Anterior cingulate cortex (tissue), 58 donors: ENCODE measurements at places on chromosomes 6 and 20.

- DNase-seq, result no peak
Observed at GRCh38 chr6:36933102-36933501, 21.4 kb upstream of the PI16 start.

- DNase-seq, result no peak
Observed at GRCh38 chr20:57022306-57022705, 244.1 kb downstream of the BMP7 start.

GRCh38 chr6:18897350-18897749 lies 510.2 kb downstream of the RNF144B start:
- no peak for DNase-seq

DNA sequence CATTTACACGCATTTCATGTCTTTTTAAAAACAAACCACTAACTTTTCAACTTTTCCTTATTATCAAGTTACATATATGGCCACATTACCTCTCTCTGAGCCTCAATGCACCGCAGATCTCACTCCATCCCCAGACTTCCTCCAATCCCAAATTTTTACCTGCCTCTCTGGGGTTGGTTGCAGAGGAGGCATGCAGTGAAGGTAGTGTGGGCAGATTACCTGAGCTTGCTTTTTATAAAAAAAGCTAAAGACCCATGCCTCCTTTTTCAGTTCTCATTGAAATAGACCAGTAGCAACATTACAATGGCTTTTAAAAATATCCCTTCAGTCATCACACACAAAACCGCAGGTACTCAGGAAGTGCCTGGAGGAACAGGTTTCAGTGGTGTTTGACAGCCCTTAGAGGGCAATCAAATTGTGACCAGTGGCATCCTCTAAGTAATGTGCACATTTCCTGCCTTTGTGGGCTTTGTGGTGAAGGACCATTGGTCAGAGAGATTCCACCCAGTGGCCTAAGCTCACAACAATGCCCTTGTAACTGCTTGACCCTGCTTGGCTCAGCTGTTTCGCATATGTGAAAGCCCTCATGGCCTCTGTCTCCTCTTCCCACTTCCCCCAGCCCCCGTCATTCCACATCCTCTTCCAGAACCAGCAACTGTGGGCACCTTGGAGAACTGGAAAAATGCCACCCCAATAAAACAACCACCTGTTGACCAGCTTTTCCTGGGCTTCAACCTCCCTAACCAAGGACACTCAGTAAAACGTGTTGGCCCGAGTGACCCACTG lies 30.2 kb upstream of the IL17A start:
- DNase-seq, result no peak

DNA sequence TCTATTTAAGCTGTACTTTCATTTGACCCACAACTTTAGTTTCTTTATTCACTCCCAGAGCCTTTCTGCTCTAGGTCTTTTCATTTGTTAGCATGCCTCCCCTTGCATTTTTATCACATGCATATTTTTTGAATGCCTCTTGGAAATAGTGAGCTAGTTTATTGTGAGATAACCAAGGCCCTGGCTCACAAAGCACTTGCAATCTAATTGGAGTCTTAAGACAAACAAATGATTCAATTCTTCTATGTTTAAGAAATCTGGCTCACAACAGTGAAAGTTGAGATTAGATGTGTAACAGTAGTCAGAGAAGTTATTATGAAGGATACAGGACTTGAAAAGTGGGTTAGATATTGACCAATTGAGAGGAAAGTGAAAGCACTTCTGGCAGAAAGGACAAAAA lies 173.4 kb downstream of the MOXD1 start:
- no peak for DNase-seq

GRCh38 chr6:35919085-35919826 lies 1.6 kb downstream of the SRPK1 start:
- no peak for DNase-seq

DNA sequence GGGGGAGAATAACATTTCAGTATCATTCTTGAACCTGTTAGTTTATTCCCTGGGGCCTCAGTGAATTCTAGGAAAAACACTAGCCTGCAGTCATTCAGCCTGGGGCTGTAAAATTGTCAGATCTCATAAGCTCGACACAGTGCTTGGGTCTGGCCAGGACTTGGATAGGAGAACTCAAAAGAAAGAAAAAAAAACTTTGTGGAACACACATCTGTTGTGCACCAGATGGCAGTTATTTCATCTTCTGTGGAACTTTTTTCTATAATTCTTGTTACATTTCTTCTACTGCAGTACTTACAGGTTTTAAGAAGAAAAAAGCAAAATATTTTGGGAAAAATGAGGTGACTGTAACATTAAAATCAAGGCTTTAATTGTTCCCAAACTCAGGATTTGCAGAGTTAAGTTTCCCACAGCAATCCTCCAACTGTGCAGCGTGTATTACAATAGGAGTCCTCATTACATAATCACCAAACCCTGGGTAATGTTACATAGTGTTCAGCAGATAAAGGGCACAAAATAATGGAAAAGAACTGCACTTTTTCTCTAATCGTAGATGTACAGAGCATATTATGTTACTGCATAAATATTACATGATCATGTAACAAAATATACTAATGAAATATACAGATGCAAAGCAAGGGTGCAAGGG lies 531.1 kb upstream of the CITED2 start:
- DNase-seq, result no peak

GRCh38 chr6:121593011-121593641 lies 157.7 kb downstream of the GJA1 start:
- DNase-seq, result peak; percentile 6

- no peak for DNase-seq
Observed at GRCh38 chr6:33907227-33907626, 103.4 kb upstream of the MLN start.

- no peak for DNase-seq
Observed at GRCh38 chr6:14066782-14067406, 50.7 kb upstream of the CD83 start.

DNA sequence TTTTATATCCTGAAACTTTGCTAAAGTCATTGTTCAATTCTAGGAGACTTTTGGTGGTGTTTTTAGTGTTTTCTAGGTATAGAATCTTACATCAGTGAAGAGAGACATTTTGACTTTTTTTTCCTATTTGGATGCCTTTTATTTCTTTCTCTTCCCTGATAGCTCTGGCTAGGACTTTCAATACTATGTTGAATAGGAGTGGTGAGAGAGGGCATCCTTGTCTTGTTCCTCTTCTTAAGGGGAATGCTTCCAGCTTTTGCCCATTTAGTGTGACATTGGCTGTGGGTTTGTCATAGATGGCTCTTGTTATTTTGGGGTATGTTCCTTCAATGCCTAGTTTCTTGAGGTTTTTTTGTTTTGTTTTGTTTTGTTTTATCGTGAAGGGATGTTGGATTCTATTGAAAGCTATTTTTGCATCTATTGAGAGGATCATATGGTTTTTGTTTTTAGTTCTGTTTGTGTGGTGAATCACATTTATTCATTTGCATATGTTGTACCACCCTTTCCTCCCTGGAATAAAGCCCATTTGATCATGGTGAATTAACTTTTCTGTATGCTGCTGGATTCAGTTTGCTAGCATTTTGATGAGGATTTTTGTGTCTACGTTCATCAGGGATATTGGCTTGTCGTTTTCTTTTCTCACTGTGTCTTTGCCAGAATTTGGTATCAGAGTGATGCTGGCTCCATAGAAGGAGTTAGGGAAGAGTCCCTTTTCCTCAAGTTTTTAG lies 540.1 kb upstream of the FLRT3 start:
- DNase-seq, result no peak

GRCh38 chr20:11496380-11496779 lies 421.3 kb upstream of the BTBD3 start:
- DNase-seq, result no peak

DNA sequence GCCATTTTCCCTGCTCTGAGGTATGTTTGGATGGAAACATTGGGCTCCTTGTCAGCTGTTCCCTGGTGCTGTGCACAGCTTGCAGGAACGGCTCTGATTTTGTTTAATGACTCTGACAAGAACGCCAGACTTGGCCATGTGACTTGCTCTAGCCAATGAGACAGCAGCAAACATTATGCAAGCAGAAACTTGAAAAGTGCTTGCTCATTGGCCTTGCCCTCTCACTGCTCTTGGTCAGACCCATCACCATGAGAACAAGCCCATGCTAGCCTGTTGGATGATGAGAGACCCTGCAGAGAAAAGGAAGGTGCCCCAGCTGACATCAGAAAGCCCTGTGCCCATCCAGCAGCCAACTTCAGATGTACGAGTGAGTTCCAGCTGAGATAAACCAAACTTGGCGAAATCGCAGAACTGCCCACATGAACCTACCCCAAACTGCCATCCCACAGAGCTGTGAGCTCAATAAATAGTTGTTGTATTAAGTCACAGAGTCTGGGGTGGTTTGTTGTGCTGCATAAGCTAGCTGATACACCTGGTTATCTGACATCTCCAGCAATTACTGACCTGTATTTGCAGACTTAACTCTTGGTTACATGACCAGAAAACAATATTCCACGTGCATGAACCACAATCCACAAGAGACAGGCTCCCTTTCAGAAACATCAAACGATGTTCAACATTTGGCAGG lies 96.9 kb downstream of the JPH2 start:
- DNase-seq, result no peak

DNA sequence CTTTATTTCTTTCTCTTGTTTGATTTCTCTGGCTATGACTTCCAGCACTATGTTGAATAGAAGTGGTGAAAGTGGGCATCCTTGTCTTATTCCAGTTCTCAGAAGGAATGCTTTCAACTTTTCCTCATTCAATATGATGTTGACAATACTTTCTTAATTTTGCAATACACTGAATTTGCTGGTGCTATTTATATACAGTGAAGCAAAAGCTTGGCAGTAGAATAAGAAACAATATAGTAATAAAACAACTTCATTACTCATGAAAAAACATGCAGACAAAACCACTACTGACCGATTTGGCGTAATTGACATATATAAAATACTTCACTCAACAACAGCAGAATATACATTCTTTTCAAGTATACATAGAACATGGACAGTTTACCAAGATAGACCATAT lies 96.4 kb downstream of the CFAP61 start:
- DNase-seq, result no peak

DNA sequence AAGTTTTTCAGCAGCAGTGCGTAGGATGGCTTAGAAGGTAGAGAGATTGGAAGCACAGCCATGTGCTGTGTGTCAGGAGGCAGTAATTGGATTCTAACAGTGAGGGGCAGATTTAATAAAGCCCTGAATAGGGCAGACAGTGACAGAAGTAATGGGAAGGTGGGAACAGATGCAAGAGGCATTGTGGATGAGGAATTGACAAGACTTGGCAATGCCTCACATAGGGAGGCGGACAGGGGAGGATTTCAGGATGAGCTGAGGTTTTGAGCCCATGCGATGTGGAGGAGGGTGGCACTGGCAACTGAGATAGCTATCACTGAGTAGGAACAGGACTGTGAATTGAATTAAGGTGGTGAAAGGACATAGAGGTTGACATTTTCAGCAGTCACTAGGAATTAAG lies 262.2 kb upstream of the FLRT3 start:
- no peak for DNase-seq

DNA sequence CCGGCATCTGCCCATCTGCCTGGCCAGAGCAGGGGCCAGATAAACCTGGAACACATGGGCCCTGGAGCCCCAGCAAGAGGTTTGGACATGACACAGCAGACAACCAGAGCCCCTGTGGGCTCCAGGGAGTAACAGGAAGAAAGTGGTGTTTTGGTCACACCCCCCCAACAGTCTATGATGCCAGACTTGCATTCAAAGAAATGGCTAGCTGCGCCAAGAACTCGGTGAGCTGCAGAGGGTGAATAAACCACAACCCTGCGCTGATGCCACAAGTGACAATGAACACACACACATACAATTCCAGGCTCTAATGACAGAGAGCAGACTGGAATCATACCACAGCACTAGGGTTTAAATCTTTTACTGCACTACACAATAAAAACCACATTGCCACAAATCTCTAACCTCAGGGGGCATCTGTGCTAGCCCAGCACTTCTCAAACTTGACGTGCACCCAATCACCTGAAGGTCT lies 34.0 kb downstream of the TRERF1 start:
- no peak for DNase-seq

- DNase-seq, result no peak
Observed at GRCh38 chr6:98395610-98396166, 438.7 kb upstream of the POU3F2 start.

GRCh38 chr6:53737746-53738145 lies 57.1 kb upstream of the LRRC1 start:
- DNase-seq, result no peak

- no peak for DNase-seq
Observed at GRCh38 chr6:80250391-80250997, 144.0 kb downstream of the BCKDHB start.

- DNase-seq, result no peak
Observed at GRCh38 chr20:10911298-10911697, 237.5 kb upstream of the JAG1 start.

DNA sequence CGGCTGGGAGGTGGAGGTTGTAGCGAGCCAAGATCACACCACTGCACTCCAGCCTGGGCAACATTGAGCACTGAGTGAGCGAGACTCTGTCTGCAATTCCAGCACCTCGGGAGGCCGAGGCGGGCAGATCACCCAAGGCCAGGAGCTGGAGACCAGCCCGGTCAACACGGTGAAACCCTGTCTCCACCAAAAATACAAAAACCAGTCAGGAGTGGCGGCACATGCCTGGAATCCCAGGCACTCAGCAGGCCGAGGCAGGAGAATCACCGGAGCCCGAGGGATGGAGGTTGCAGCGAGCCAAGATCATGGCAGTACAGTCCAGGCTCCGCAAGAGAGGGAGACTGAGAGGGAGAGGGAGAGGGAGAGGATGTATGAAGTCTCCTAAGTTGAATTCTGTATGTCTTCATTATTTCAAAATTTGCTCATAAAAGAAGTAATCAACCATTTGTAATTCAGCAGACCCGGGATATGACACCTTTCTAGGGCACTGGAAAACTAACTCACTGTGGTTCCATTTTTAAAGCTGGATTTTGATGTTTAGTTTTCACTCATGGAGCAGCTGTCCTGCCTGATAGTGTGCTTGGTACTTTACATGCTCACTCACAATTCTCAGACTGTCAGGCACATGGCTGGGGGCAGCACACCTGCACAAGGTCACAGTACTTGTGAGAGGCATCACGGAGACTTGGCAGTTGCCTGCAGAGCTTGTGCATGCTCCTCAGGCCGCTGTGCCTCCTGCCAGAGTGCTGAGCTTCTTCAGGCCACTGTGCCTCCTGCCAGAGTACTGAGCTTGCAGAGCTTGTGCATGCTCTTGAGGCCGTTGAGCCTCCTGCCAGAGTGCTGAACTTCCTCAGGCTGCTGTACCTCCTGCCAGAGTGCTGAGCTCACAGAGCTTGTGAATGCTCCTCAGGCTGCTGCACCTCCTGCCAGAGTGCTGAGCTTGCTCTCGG lies 106.2 kb downstream of the ERMARD start:
- DNase-seq, result no peak

DNA sequence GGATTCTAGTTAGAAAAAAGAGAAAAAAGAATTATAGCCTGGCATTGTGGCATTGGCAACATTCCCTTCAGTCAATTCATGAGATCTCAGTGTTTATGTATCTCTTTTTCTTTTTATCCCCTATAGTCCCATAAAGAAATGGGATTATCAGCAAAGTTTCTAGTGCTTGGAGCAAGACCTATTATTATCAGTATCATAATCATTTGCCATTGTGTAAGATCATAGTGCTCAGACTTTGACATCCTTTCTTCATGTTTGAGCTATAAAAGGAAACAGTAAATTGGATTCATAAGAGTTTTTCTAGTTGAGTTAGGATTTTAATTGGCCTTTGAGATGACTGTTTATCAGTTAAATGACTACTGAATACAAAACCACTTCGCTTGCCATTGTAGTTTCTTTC lies 295.6 kb downstream of the GRIK2 start:
- DNase-seq, result no peak
